ENCODE measurements at places on chromosomes 3 and 15.

DNA sequence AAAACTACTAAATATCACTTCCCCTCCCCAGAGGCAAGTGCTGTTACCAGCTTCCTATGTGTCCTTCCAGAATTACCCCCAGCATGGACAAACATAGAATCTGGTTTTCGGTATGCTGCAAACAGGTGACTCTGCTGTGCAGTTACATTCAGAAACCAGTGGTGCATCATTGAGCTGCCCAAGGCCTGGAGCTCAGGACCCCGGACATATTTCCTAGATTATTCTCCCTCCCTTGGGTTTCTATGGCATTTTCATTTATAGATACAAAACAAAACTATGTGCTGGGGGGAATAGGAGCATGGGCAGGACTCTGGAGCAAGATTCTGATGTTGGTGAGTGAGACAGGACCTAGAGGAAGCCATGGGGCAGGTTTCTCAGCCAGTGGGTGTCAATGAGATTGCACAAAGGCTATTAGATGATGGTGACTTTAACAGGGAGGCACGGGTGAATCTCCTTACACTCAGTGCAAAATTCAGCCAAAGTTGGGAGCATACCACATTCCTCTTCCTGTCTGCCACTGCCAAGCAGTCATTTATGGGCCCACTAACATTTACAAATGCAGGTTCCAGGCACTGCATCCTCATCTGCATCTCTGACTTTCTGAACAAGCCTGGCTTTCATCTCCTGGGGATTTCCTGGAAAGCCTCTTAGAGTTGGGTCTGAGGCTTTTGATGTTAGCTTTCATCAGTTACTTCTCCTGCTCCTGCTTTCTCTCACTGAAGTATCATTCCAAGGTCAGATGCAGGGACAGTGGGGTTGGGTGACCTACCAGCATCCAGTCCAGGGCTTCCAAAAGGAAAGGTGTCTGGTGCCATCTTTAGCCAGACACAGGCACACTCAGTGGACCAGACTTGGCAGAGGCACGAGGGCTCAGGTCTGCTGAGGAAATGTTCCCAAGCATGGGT, 44.5 kb downstream of the CMTM7 start:
- no peak for DNase-seq

GRCh38 chr3:80978216-80978969, 783.1 kb downstream of the GBE1 start:
- DNase-seq = no peak

GRCh38 chr3:55608301-55608937, 121.3 kb upstream of the WNT5A start:
- DNase-seq = no peak

- no peak for DNase-seq
Observed at GRCh38 chr15:80317389-80318182, 65.6 kb upstream of the CTXND1 start.

- DNase-seq = no peak
Observed at GRCh38 chr3:148873270-148873927, 8.3 kb downstream of the CPA3 start.

DNA sequence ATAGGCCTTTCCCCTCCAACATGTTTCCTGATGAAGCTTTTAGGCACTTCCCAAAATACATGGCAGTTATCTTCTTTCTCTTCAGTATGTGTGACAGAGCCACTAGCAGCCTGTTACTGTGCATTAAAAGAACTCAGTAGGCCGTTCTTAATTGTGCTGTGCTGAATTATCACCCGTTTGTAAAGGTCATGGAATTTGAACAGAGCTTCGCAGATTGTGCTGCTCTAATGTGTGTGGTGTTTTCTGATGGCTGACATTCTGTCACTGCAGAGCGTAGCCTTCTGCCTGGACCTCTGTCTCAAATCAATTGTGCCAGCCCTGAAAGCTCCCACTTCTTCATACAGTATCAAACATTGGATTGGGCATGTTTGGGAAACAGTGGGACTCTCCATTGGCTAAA, 111.3 kb downstream of the C3orf70 start:
- DNase-seq = no peak

GRCh38 chr15:87604857-87605446, 651.6 kb downstream of the NTRK3 start:
- DNase-seq = peak; percentile 22

GRCh38 chr15:95446854-95447253, 883.6 kb upstream of the NR2F2 start:
- DNase-seq = no peak

GRCh38 chr3:177482048-177482691, 284.9 kb upstream of the TBL1XR1 start:
- DNase-seq = no peak

All from H4 (cell line).